Iris pigment epithelial cell (primary cell): ENCODE measurements at places on chromosomes 7 and 10.

DNA sequence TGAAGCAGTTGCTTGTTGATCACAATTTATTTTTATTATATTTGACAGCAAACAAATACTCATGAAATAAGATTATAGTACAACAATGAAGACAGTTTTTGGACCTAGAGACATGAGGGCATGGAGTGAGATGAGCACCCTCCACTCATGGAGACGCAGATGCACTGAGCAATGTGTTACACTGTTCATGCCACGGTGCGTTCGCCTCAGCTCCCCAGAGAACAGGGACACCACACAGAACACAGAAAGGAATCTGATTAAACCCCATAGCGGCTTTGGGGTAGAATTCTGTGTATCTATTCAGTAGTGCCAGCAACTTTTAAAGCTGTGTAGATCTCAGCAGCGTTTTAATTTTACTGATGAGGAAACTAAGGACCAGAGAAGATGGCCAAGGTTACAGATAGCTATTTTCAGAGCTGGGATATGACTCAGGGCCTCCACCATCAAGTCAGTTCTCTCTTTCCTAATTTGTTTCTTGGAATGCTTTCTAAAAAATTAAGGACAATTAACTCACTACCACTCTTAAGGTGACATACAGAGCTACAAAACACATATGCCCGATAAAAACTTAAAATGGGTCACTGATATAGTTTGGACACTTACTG is 33.6 kb downstream of the FAM25A start:
- DNase-seq, result no peak

DNA sequence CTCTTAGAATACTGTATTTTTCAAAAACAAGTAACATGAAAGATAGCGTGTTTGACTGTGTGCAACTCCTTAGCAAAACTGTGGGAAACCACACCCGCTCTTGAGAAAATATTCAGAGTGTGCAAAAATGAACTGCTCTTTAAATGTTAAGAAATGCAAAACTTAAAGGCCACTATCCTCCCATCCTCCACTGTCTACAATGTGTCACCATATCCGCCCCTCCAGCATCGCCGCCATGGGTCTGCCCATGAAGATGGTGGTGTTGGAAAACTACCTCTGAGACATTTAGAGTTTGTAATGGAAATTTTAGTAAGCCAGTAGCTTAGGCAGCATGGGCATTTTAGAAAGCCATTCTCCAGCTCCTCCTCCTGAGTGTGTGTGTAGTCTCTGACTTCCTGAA is 20.1 kb upstream of the NMT2 start:
- no peak for DNase-seq

GRCh38 chr7:24899905-24900304 is 80.1 kb downstream of the OSBPL3 start:
- DNase-seq, result no peak

GRCh38 chr7:142471820-142472219 is 214.0 kb upstream of the PRSS58 start:
- DNase-seq, result no peak

GRCh38 chr10:46033602-46034011 is 3.2 kb upstream of the NCOA4 start:
- DNase-seq, result peak; percentile 80

DNA sequence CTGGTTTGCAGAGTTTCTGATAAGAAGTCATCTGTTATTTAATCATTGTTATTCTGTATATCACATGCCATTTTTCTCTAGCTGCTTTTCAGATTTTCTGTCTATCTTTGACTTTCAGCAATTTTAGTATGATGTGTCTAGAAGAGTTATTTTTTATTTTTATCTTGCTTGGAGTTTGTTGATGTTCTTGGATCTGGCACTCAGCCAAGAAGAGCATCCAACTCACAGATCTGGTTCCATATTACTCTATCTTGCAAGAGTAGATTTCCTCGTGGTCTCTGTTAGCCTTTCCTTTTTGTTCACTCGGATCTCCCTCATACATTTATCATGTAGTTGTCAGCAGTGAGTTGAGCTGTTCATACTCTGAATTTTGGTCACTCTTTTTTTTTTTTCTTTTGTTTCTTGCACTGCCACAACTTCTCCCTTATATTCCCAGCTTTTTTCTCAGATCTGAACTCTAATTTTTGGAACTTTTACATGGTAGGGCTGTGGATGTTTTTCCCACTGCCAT is 54.8 kb upstream of the CALCR start:
- no peak for DNase-seq

DNA sequence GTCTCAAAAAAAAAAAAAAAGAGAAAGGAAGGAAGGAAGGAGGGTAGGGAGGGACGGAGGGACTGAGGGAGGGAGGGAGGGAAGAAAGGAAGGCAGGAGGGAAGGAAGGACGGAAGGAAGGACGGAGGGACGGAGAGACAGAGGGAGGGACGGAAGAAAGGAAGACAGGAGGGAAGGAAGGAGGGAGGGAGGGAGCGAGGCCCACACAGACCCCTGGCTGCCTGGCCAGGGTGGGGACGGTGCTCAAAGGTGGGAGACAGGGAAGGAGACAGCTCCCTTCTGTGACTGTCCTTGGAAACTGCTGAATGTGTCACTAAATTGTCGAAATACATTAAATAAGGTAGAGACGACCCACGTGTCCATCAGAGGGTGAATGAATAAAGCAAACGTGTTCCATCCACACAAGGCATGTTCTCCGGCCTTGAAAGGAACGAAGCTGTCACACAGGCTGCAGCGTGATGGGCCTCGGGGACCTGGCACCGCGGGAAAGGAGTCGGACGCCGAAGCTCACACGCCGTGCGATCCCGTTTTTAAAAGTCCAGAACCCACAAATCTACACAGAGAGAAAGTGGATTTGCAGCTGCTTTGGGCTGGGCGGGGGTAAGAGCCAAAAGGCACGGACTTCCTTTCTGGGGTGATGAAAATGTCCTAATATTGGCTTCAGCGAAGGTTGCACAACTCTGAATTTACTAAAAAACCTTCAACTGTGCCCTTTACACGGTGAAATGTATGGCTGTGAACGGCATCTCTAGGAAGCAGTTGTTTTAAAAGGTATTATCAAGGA is 23.3 kb downstream of the ADAP1 start:
- no peak for DNase-seq

DNA sequence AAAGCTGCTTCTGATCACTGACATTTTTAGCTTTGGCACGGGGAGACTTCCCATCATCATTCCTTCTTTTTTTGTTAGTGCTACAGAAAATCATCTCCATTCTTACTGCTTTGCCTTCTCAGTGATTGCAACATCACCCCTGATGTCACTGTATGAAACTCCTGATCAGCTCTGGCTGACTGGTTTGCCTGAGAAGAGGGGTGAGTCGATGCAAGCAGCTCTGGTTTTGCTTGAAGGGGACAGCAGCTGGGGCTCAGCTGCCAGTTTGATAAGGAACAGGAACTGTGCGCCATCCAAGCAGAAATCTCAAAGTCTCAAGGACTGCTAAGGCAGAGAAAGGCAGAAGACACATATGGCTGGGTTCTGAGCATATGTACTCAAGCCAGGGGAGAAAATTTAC is 808.5 kb upstream of the CELF2 start:
- peak; percentile 73 for DNase-seq

DNA sequence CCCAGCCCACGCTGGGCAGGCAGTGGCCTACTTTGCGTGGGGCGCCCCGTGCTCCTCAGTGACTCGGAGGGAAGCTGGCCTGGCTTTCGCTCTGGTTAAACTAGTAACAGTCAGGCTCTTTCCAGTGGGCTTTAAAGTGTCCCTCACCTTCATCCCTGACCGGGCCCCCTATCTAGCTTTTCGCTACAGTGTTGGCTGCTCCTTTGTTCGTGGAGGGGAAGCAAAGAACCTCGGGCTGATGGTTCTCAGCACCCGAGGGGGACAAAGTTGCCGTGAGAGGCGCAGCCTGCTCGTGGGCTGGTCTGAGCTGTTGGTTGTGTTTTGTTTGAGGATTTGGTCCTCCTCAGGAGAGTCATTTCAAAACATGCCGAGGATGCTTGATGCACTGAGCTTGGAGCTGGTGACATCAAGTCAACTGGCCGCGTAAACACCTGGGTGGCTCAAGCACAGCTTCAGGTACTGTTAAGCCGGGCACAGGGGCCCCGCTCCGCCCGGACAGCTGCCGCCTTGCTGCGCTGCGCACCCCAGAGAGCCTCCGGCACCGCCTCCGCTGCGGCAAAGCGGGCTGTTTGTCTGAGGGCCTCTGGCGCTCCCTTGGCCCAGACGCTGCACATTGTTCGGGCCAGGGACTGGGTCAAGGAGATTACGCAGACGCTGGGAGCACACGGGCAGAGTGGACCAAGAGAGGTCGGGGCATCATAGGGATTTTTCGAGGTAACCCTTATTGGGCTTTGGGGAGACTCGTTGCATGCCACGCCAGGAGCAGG is 1.6 kb downstream of the DLX6 start:
- DNase-seq, result no peak

DNA sequence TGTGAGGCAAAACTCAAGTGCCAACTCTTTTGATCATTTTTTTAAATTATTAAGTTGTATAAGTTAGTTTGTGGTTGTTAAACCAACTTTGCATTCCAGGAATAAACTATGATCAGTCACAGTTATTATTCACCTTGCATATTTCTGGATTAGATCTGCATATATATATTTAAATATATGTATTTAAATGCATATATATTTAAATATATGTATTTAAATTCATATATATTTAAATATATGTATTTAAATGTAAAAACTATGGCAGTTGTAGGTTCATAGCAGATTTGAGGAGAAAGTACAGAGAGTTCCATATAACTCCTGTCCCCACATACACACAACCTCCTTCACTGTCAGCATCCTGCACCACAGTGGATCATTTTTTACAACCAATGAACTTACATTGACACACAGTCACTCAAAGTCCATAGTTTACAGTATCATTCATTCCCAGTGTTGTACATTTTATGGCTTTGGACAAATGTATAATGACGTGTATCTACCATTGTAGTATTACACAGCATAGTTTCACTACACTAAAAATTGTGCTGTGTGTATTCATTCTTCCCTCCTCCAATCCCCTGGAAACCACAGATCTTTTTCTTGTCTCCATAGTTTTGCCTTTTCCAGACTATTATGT is 49.7 kb downstream of the TBC1D12 start:
- no peak for DNase-seq

DNA sequence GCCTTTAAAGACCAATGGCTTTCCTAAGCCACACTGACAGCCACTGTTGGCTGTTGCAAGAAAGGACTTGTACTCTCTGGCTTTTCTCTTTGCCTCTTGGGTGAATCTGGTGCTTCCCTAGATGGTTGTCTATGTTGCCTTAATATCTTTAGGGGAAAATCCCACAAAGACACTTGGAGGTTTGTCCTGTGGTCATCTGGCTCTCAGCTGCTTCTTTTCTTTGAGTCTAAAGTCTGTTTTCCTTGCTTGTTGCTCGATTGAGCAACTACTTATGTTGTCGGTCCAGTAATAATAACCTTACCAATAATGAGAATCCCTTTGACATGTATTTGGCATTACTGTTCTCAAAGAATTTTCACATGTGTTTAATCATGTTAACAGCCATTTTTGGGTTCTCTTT is 537.6 kb downstream of the LRMDA start:
- DNase-seq, result no peak

DNA sequence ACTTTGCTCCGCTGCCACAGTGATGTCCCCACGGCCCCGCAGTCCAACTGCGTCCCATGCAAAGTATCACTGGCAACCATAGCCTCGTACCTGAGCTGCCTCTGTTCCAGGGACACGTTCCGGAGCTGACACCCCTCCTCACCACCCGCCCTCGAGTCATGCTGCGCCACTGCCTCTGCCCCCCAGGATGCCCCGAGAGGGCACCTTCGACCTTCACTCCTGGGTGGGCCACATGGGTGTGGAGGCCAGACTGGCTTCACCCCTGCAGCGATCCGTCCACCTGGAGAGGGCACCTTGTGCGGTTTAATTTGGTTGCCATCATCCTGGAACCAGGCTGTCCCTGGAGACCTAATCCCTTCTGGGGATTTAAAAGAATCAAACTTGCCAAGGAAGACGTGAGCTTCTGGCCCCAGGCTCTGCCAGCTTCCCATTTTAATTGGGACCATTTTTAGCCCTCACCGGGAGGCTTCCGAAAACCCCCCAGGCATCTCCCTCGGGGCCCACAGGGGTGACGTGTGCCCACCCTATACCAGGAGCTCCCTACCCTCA is 19.2 kb upstream of the TNRC18 start:
- DNase-seq, result no peak

DNA sequence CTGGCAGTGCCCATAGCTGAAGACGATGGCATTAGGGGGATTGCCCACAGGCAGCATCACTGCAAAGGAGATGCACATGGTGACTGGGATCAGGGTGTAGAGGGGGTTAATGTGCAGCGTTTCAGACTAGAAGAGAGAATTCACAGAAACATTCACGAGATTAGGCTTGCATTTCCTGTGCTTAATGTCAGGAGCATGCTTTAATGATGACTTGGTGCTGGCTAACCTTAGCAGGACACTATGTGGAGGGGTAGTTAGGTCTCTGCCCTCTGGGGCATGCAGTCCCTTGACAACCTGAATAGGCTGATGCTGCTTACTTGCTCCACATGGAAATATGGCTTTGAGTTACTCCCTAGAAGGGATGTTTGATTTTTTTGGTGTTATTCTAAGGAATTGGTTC is 21.8 kb downstream of the STMP1 start:
- peak; percentile 58 for DNase-seq

DNA sequence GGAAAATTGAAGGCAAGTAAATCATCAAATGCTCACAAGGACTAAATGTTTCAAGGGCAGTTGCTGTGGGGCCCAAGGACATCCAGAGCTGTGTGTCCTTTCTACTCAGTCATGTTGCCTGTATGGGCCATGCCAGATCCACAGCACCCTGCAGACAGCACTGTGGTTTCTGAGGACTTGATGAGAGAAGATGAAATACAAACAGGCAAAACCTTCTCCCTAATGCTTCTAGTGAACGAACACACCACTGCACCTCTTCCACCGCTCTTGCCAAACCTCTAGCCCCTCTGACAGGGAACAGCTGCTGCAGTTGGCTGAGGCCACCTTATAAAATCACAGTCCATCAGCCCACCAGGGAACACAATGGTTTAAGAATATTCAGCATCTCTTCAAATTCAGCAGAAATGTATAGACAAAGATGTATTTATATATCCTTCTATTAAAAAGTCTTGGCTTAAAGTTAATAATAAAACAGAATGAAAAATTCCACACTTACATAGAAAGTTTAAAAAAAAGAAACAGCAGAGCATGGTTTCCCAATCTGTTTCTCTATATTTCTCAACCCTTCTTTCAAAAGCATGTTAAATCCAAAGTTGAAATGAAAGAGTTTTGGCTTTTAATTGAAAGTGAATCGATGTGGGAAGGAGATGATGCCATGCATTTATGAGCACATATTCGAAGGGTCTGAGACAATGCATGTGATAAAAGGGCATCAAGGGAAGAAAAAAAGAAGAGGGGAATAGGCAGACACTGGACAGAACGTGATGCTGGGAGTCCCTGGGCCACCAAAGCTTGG is 14.0 kb downstream of the CYP3A7 start:
- no peak for DNase-seq

- DNase-seq, result no peak
Measured at GRCh38 chr7:141001546-141001945, 13.2 kb downstream of the MRPS33 start.

DNA sequence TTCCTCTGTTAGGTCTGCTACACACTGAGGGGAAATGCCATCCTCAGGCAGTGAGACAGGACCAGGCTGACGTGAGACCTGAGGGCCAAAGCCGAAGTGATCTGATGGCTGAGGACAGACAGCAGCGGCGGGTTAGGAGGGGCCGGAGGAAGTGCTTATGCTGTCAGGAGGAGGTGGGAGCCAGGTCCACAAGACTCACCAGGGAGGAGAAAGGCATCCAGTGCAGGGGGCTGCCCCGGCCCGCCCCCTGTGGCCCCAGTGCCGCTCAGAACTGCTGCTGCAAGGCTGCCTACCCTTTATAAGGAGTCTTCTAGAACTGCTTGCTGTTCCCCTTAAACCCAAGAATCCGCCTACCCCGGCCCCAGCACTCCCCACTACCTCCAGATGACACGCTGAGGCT is 19.8 kb downstream of the AKR1E2 start:
- no peak for DNase-seq
